CD4-positive, alpha-beta memory T cell (primary cell): ENCODE measurements at places on chromosomes 11 and 22.

DNA sequence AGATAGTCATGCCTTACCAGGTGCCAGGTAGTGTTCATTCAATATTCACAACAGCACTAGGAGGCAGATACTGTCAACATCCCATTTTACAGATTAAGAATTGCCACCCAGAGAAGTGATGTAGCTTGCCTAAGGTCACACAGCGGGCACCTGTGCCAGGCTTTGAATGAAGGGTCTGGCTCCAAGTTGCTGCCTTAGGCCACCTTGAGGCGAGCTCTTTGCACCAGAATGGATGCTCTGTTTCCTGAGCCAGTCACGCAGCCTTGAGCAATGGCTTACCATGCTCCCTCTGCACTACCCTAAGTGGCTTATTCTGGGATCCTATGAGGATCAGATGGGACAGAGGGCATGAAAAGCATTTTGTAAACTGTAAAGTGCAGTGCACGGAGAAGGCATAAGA is 25.1 kb upstream of the TIMP3 start:
- no peak for DNase-seq

- no peak for DNase-seq
Observed at GRCh38 chr11:20000351-20001134, 159.7 kb downstream of the DBX1 start.

DNA sequence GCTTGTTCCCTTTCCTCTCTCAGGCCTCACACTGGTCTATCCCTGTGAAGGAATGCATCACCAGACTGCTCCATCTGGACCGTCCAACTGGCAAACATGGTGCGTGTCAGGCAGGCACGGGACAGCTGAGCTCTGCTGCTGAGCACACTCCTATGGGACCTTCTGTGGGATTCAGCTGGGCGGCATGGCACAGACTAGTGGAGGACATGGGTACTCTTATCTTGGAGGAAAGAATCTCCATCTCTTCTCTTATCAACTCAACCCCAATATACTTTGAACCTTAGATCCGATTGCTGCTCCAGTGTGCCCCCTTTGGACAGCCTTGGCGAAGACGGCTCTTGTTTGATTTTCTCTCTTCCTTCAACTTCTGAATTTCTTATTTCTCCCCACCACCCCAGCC is 593.6 kb downstream of the ETS1 start:
- DNase-seq, result no peak

- no peak for DNase-seq
Observed at GRCh38 chr22:28344918-28345703, 334.5 kb downstream of the TTC28 start.

DNA sequence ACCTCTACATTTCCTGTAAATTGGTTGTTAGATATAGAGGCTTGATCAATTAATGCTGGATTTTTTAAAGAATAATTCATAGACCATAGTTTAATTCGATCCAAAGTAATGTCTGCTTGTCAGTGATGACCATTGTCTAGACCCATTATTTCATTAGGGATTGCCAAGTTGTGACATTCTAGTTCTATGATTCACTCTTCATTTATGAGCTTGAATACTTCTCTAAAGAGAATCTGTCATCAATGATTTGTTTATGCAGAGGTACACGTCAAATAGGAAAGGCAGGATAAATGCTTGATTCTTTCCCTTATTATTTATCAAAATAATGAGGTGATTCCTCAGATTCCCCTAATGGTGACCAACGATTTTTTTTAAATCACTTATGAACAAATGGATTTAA is 24.0 kb upstream of the ROBO3 start:
- DNase-seq, result no peak

DNA sequence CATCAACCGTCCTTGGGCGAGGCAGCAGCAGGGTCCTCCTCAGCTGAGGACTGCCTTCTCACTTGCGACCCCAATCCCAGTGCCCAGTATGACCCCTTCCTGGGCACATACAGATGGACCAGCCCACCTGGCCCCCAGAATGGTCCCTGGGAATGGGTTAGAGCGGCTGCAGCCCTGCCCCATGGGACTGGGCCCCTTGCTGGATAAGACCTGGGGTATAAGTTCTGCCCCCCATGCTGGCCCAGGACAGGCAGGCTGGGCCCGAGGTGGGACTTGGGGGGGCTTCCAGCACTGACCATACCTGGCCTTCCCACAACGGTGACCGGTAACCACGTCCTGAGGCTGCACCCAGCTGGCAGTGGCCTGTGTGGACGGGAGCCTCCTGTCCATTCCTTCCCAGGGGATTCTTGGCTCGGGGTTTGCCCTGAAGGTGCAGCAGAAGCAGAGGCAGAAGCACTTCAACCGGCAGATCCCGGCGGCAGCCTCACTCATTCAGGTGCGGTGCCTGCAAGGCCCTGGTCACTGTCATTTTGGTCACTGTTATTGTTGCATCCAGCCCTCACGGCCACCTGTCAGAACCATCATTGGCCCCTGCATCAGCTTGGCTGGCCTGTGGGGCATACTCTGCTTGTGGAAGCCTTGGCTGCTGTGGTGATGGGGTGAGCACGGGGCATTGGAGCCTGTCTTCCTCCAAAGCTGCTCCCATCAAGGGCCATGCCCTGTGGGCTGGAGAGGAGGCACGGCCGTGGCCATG is 114.8 kb downstream of the KCNQ1OT1 start:
- no peak for DNase-seq

GRCh38 chr11:13238879-13239514 is 38.6 kb upstream of the BMAL1 start:
- DNase-seq, result peak; percentile 54

DNA sequence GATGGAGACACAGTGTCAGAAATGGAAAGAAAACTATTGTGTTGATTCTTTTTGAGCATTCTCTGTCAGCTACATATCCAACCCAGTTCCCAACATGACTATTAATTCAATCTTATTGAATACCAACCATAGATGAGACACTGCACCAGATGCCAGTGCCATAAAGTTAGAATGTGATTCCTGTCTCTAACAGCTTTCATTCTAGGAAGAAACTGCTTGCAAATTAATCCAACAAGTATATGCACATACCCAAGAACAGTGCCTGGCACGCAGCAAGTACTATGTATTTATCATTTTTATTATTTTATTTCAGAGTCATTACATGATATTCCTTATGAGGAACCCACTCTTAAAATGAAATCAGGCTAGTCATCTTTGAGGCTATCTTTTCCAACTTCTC is 34.5 kb downstream of the SLC5A12 start:
- DNase-seq, result no peak

DNA sequence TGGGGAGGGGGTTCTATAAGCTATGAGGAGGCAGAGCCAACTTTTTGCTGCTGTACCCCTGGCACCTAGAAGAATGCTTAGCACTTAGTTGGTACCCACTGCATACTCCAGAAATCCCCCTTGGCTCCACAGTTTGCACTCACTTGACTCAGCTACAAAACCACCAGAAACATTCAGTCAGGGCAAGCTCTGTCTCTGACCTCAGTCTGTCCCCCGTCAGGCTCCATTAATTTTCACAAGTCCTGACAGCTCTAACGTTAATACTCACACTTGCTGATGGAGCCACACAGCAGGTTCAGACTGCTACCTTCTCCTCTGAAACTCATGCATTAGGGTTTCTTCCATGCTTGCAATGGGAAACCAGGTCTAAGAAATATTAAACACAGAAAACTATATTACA is 81.7 kb downstream of the MPPED2 start:
- no peak for DNase-seq

DNA sequence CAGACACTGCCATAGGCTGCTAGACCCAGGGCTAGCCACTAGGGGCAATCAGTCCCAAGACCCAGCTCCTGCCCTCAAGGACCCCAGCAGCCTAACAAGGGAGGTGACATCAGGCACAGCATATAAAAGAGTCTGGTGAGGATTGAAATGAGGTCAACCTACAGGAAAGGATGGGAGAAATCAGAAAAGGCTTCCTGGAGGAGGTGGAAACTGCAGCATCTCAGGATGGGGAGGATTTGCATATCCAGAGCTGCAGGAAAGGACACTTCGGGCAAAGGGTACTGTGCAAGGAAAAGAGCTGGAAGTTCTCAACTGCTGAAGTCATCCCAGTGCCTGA is 2.9 kb upstream of the ARFGAP2 start:
- DNase-seq, result no peak

DNA sequence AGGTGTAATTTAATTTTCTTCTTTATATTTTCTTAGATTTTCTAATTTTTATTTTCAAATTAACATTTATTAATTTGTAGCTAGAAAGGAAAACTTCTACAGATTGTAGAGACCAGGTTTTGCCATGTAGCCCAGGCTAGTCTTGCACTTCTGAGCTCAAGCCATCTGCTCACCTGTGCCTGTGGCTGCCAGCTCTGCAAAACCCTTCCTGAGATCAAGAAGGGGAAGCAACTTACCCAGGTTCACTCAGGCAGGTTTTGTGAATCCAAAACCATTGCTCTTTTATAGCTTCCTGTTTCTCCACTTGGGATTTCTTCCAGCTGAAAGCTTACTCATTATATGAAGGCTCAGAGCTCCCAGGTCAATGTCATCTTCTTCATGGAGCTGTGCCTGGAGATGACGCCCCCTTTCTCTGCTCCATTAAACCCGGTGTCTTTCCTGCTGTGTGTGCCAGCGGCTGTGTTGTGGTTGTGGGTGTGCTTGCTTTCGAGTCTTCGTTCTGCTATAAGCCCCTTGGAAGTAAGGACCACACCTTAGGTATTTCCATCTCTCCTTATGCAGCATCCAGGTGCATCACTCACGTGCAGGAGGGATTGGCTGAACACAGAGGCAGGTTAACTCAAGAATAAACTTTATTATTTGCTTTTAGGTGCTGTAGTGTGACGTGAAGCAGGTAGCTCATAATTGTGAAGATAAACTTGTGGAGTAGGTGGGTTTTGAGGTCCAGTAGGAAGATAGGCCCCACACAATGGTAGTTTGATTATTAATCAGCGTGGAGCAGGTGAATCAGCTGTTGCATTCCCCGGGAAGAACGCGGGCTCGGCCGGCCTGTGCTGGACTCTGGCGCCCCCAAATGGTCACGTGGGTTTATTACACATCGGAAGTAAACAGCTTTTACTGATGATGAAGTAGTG is 42.2 kb upstream of the INCENP start:
- peak; percentile 75 for DNase-seq

GRCh38 chr11:11076879-11077278 is 219.0 kb upstream of the ZBED5 start:
- DNase-seq, result no peak
